ENCODE measurements at places on chromosomes 11 and 22.

DNA sequence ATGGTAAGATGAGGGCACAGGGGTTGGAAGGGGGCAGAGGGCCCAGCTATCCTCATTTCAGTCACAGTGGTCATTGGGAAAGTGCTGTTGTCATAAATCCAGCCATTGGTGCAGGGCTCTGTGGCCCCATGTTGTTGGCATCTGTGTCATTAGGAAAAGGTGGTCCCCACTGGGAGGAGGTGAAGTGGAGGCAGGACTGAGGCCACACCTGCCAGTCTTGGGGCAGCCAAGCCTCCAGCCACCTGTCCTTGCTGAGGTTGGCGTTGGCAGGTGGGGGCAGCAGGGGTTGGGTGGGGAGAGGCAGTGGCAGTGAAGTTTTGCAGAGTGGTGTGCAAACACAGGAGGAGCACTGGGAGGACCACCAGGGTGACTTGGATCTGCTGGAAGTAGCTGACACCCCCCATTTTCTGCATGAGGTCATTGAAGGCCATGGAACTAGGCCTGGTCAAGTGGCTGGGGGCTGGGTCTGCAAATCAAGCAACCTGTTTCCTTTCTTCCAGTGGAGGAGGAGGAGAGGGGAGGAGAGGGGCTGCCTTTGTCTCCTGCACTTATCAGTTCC, 25.3 kb downstream of the SLC22A6 start:
- no peaks in the 10 kb centered on the region for H3K36me3 ChIP-seq
- no peak overlapping the region for H3K4me3 ChIP-seq
- DNase-seq = no peak
- no peaks in the 10 kb centered on the region for H3K27me3 ChIP-seq
- peaks cover 10% of the 10 kb centered on the region for H3K4me1 ChIP-seq

GRCh38 chr11:41316751-41317150, 142.7 kb downstream of the LRRC4C start:
- H3K4me1 ChIP-seq = no peaks in the 10 kb centered on the region
- no peaks in the 10 kb centered on the region for H3K36me3 ChIP-seq
- H3K27me3 ChIP-seq = no peaks in the 10 kb centered on the region
- DNase-seq = no peak

GRCh38 chr22:50034126-50035081, 21.8 kb upstream of the IL17REL start:
- no peak overlapping the region for H3K4me3 ChIP-seq
- H3K36me3 ChIP-seq = no peaks in the 10 kb centered on the region
- DNase-seq = no peak
- peaks cover 10% of the 10 kb centered on the region for H3K4me1 ChIP-seq
- H3K27ac ChIP-seq = no peak overlapping the region

DNA sequence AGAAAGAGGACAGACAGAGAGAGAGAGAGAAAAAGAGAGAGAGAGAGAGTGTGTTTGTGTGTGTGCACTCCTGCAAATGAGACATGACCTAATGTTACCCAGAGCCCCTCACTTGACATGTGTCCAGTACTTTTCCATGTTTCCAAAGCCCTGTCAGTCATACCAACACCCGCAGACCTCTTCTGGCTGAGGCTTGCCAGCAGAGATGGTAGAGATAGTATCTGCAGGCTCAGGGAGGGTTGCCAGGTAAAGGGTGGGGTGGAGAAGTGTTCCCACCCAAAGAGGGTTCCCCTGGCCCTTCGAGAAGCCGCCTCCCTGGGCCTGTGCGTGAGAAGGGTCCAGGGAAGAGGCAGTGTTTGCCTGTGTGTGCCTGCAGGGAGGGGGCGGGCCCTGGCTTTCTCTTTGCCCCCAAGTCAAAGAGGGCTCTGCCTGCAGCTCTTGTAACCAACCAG, 40.7 kb downstream of the POU2F3 start:
- no peak overlapping the region for H3K27ac ChIP-seq
- no peaks in the 10 kb centered on the region for H3K36me3 ChIP-seq
- H3K4me1 ChIP-seq = no peaks in the 10 kb centered on the region
- H3K4me3 ChIP-seq = no peak overlapping the region
- H3K27me3 ChIP-seq = no peaks in the 10 kb centered on the region

- no peak within 1 kb of the TSS for H3K4me3 ChIP-seq
- DNase-seq = peak; percentile 41
- peaks cover 8% of the 10 kb centered on the region for H3K4me1 ChIP-seq
- no peaks in the 10 kb centered on the region for H3K36me3 ChIP-seq
- no peaks in the 10 kb centered on the region for H3K27me3 ChIP-seq
These were observed at the start of gene NPAS4 for GRCh38 chr11:66420671-66421476. Gene NPAS4 (plus strand): TSS chr11:66421035. CDS start chr11:66421180, 145 bp downstream.

DNA sequence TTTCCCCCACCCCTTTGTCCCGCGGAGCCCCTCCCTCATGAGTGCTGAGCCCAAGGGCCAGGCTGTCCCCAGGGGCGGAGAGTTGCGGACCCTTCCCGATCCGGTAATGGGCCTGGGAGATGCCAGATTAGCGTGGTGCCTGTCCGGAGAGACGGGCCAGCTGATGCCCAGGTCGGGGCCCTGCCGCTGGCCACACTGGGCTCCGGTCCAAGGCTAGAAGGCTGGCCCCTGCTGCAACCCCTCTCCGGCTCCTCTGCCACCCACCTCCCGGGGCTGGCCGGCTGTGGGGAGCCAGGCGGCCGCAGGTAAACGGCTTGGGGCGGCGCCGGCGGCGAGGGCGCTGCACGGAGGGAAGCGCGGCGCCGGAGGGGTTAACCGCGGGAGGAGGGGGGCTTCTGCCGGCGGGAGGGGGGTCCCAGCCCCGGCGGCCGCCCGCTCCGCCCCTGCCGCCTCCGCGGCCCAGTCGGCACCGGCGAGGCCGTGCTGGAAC, at the start of gene KCNK4:
KCNK4 (plus strand) TSS at position 41 of the 490 bp plus-strand sequence. CDS start 1,717 bp downstream, outside the sequence.
- no peak for DNase-seq
- H3K4me3 ChIP-seq = no peak within 1 kb of the TSS
- no peaks in the 10 kb centered on the region for H3K27me3 ChIP-seq
- peaks cover 22% of the 10 kb centered on the region for H3K4me1 ChIP-seq
- no peaks in the 10 kb centered on the region for H3K36me3 ChIP-seq
- H3K27ac ChIP-seq = no peak within 1 kb of the TSS

- H3K4me1 ChIP-seq = peaks cover under 1% of the 10 kb centered on the region
- H3K27me3 ChIP-seq = no peaks in the 10 kb centered on the region
- DNase-seq = no peak
- H3K27ac ChIP-seq = no peak overlapping the region
- H3K4me3 ChIP-seq = no peak overlapping the region
- H3K36me3 ChIP-seq = no peaks in the 10 kb centered on the region
These were observed 86.0 kb downstream of the FEZ1 start for GRCh38 chr11:125410091-125410490.

GRCh38 chr22:35783943-35784614, 66.4 kb downstream of the APOL5 start:
- H3K36me3 ChIP-seq = no peaks in the 10 kb centered on the region
- no peak overlapping the region for H3K27ac ChIP-seq
- DNase-seq = no peak

- H3K4me1 ChIP-seq = peaks cover 7% of the 10 kb centered on the region
- H3K4me3 ChIP-seq = peak within 1 kb of the TSS; percentile 51
- H3K36me3 ChIP-seq = no peaks in the 10 kb centered on the region
- H3K27ac ChIP-seq = no peak within 1 kb of the TSS
- no peaks in the 10 kb centered on the region for H3K27me3 ChIP-seq
These were observed at the start of gene FAM181B for GRCh38 chr11:82733444-82734119. Gene FAM181B (minus strand): TSS chr11:82733864. CDS start chr11:82733729, 135 bp downstream.

DNA sequence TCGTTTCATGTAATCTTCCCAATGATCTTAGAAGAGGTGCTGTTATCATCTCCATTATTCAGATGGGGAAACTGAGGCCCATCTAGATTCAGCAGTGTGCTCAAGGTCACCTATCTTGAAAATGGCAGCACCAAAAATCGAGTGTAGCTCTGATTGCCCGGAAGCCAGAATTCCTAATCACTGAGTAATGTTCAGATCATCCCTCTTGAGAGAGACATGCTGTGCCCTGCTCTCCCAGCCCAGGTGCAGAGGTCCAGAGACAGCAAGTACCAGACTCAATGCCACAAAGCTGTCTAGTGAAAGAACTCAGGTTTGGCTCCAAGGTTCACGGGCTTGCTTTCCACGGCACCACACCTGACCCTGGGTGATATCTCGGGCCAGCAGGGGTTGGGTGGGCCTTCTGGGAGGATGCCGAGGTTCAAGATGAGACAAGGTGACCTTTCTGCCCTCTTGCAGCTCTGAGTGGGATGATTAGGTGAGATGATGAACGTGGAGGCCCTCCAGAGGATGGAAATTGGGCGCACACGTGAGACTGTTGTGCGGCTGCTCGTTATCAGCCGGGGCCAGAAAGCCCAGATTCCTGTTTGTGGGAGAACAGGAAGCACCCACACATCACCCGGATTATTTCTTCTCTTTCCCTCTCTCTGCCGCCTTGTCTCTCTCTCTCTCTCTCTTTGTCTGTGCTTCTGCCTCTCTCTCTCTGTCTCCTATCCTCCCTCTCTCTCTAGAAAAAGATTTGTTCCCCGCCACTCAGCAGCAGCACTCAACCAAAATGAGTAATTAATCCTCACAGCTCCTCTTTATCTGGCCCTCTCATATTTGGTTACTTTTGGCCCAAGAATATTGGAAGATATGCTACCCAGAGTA, 19.0 kb upstream of the RASD2 start:
- H3K4me3 ChIP-seq = no peak overlapping the region
- DNase-seq = no peak
- no peaks in the 10 kb centered on the region for H3K27me3 ChIP-seq
- no peaks in the 10 kb centered on the region for H3K36me3 ChIP-seq
- H3K27ac ChIP-seq = no peak overlapping the region
- H3K4me1 ChIP-seq = no peaks in the 10 kb centered on the region

DNA sequence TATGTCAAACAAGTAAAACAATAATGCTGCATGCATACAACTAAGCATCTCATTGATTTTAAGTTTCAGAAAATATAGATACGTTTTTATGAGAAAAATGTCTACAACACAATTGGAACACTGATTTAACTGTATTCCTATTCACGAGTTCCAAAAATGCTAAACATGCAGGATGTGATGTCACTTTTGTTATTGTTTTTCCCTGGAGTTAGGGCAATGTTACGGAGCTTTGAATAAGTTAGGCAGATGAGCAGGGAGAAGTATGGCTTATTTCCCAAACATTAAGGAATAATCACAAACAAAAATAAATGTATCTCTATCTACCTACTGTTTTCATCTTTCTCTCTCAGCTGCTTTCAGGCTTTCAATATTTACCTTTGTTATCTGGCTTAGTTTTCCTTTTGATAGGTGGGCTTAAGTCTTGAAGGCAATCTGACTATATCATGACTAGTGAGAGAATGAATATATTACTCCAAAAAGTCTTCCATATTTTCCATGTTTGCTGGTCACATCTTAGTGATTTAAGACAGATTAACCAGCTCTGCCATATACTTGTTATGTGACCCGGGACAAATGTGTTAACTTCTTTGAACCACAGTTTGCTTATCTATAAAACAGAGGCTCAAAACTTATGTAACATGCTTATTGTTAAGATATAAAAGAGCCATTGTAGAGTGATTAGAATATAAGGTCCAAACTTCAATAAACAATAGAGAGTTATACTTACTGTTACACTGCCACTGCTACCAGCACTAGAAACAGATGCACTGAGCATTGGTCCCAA, 854.4 kb upstream of the CCDC90B start:
- no peak overlapping the region for H3K4me3 ChIP-seq
- H3K36me3 ChIP-seq = no peaks in the 10 kb centered on the region
- H3K27ac ChIP-seq = no peak overlapping the region
- DNase-seq = no peak
- H3K4me1 ChIP-seq = no peaks in the 10 kb centered on the region

DNA sequence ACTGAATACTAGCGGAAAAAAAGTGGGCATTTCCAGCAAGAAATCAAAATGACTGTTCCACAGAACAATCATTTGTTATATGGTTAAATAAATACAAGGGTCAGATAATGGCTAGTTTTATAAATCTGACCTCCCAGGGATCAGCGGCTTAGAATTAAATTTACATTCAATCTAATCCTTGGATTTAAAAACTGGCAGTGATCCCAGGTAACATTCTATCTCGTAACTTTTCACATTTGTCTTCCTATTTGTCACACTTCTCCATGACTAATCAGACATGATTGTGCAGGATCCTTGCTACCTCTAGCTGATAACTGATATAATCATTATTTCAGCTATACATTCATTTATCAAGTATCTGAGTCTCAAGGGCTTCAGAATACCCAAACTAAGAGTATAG, 2.9 kb upstream of the MMP3 start:
- H3K36me3 ChIP-seq = no peaks in the 10 kb centered on the region
- DNase-seq = no peak
- no peaks in the 10 kb centered on the region for H3K27me3 ChIP-seq
- no peak overlapping the region for H3K27ac ChIP-seq

- peaks cover 49% of the 10 kb centered on the region for H3K4me1 ChIP-seq
- no peak for DNase-seq
- H3K27ac ChIP-seq = no peak overlapping the region
- no peaks in the 10 kb centered on the region for H3K27me3 ChIP-seq
- H3K36me3 ChIP-seq = no peaks in the 10 kb centered on the region
- no peak overlapping the region for H3K4me3 ChIP-seq
These were observed 22.2 kb upstream of the CCDC34 start for GRCh38 chr11:27385245-27385644.

GRCh38 chr22:19051381-19052072, 70.7 kb downstream of the DGCR2 start:
- DNase-seq = no peak
- no peak overlapping the region for H3K4me3 ChIP-seq
- H3K27ac ChIP-seq = no peak overlapping the region
- no peaks in the 10 kb centered on the region for H3K4me1 ChIP-seq

GRCh38 chr11:1160231-1161101, 2.7 kb downstream of the MUC5AC start:
- no peak overlapping the region for H3K4me3 ChIP-seq
- no peak for DNase-seq
- no peaks in the 10 kb centered on the region for H3K36me3 ChIP-seq
- H3K27me3 ChIP-seq = no peaks in the 10 kb centered on the region
- H3K4me1 ChIP-seq = no peaks in the 10 kb centered on the region

DNA sequence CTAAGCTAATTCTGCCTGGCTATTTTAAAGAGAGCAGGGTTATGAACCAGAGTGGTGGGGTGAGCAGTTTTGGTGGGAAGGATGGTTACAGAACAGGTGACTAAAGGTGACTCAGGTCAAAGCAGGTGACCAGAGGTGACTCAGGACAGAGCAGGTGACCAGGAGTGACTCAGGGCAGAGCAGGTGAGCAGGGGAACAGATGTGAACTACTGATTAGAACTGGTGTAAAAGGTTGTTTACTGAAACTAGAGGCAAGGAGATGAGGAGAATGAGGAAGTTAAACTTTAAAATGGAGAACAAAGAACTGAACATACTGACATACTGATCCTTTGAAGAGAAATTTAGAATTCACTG, 15.4 kb upstream of the HYLS1 start:
- no peak overlapping the region for H3K4me3 ChIP-seq
- no peak for DNase-seq
- H3K27me3 ChIP-seq = no peaks in the 10 kb centered on the region
- H3K27ac ChIP-seq = no peak overlapping the region

- H3K27me3 ChIP-seq = peaks cover 27% of the 10 kb centered on the region
- no peaks in the 10 kb centered on the region for H3K36me3 ChIP-seq
- no peak overlapping the region for H3K4me3 ChIP-seq
- DNase-seq = no peak
- peaks cover 22% of the 10 kb centered on the region for H3K4me1 ChIP-seq
These were observed 1.6 kb upstream of the ELFN2 start for GRCh38 chr22:37428649-37429586.
